Osteocyte (in vitro differentiated cells): ENCODE measurements at places on chromosomes 3 and 15.

DNA sequence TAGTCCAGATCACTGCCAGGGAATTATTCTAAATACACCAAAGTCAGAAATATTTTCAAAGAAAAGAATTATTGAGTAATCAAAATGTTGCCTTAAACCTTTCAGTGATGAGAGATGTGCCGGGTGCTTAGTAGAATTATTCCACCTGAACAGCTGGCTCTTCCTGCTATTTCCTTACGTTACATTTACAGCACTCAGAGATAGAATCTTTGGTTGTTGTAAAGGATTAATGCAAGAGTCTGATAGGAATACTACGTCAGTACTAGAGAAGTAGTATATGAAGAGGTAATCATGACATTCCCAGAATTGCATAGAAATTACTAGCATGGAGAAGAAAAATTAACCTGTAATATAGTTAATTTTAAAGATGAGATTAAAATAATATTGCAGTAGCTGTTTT, 50.9 kb upstream of the ZDHHC23 start:
- no peak for DNase-seq

- DNase-seq, result no peak
Measured at GRCh38 chr15:87080547-87080946, 1000.9 kb downstream of the AGBL1 start.

DNA sequence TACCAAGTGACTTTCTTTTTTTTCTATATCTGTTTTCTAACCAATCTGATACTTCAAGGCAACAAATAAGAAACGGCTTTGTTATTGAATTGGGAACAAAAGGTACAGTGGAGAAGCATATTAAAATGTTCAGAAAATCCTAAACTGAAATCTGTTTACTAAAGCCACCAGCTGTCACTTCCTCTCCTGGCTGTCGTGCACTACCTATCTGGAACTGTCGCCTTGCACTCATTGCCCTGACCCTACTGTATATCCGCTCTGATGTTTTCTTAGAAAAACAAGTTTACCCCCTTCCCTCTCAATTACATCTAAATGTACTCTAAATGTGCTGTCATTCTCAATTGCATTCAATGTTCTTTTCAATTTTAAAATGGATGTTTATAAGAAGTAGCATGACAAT, 439.8 kb upstream of the ARRDC4 start:
- DNase-seq, result no peak

DNA sequence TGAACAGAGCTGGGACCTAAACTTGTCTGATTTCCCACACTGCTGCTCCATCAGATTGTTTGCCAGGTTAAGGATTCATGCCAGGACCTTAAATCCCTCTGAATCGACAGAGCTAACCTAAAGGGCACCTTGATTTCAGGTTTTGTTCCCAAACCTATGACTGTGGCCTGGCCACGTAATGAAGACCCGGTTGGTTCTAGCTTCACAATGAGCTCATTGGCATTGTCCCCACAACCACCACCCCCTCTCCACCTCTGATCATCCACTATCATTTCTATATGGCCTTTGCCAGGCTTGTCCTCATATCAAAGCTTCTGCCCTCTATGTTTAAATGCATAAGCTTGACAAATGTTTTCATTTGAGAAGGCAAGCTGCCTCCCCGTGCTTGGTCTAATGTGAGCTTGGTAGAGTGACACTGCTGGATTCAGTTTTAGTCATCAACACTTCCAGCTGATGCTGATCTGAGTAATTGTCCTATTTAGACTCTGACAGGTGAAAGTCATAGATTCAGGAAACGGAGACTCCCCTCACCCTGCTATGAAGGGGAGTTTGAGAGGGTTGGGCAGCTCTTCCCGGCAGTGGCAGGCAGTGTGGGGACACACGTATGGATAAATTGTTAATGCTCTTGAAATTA, 407.1 kb upstream of the CFAP20DC start:
- no peak for DNase-seq

- no peak for DNase-seq
Measured at GRCh38 chr15:91710080-91710698, 143.3 kb upstream of the SLCO3A1 start.

DNA sequence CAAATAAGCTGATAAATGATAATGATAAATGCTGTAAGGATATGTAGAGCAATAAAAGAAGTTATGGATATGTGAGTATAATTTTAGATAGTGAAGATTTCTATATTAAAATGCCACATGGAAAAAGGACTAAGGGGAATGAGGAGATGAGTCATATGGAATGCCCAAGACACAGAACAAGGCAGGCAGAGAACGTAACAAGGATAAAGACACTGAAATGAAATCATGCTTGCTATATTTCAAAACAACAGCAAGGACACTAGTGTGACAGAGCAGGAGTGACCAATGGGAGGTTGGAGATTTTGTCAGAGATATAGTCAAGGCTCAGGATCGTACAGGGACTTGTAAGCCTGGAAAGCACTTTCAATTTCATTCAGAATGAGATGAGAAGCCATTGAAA, 621.5 kb upstream of the SEMA6D start:
- DNase-seq, result no peak
